Thymus (tissue), 14 donors: ENCODE measurements at places on chromosomes 3 and 15. TPM values are rescaled to one million over a fixed set of nuclear protein-coding genes. Genes with fewer than 3 reads are reported as not detected.

FRMD4B gene
- 21.7 TPM for total RNA-seq

FETUB gene
- total RNA-seq, result 0.09 TPM

- H3K27me3 ChIP-seq, result no peaks in the 10 kb centered on the region
- DNase-seq, result no peak
- H3K4me3 ChIP-seq, result peak overlapping the region; percentile 74
- peaks cover 13% of the 10 kb centered on the region for H3K36me3 ChIP-seq
Observed at GRCh38 chr3:122563717-122564025, 429 bp downstream of the PARP9 start.

DNA sequence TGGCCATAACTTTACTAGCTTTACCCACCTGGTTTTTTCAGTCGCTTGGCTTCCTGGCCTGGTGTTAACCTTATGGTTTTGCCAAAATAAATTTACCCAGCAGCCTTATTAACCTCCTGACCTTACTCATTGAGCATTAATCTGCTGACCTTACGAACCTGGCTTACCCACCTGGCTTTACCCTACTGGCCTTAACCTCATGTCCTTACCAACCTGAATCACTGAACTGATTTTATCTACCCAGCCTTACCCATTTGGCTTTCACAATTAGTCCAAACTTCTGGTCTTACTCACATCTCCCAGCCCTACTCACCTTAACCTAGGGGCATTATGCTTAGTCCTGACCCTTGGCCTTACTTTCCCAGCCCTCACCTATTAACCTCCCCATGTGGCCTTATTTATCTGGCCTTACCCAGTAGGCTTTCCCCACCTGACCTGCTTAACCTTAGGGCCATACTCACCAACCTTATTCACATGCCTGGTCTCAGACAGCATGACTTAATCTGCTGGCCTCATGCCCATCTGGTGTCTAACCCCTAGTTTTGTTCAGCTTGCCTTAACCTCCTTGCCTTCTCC is 93.4 kb downstream of the IL12A start:
- H3K36me3 ChIP-seq, result no peaks in the 10 kb centered on the region
- no peak overlapping the region for H3K27ac ChIP-seq
- H3K4me1 ChIP-seq, result no peaks in the 10 kb centered on the region
- no peaks in the 10 kb centered on the region for H3K27me3 ChIP-seq

FGF12 gene
- 0.19 TPM for total RNA-seq

DNA sequence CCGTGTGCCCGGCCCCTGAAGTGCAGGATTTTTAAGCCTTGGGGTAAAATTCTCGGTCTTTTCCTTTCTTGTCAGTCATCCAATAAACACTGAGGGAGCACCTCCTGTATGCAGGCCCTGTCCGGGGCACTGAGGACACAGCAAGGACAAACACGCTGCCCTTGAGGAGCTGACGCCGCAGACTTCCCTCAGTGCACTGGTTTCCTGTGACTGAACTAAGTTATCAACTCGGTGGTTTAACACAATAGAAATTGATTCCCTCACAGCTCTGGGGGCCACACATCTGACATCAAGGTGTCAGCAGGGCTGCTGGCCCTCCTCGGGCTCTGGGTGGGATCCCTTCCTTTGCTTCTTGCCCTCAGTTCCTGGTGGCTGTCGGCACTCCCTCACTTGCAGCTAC is 65.1 kb downstream of the ZNF445 start:
- peaks cover 2% of the 10 kb centered on the region for H3K36me3 ChIP-seq
- H3K27ac ChIP-seq, result no peak overlapping the region
- DNase-seq, result no peak
- no peaks in the 10 kb centered on the region for H3K4me1 ChIP-seq
- H3K27me3 ChIP-seq, result no peaks in the 10 kb centered on the region

GRCh38 chr3:15804553-15805095 is 6.8 kb upstream of the ANKRD28 start:
- no peak for DNase-seq
- no peak overlapping the region for H3K4me3 ChIP-seq
- no peaks in the 10 kb centered on the region for H3K27me3 ChIP-seq

DNA sequence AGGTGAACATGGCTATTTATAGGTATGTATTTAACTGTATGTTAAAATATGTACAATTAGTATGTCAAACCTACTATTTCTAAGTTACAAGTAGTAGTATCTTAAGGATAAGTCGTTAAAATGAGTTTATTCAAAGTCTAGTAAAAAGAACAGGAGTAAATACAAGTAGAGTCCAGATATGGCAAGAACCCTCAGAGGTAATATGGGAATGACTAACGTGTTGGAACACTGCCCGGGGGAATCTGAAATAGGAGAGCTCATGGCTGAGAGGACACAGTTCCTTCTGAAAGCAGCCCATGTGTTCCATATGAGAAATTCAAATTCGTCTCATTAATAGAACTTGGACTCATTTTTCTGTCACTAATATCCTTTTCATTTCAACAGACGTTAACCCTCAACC is 158.8 kb downstream of the CLSTN2 start:
- H3K36me3 ChIP-seq, result no peaks in the 10 kb centered on the region
- no peak for DNase-seq
- no peak overlapping the region for H3K27ac ChIP-seq
- no peaks in the 10 kb centered on the region for H3K4me1 ChIP-seq

GOLGA8A gene
- total RNA-seq, result 13.8 TPM
